ENCODE measurements at places on chromosomes 12 and 14.

DNA sequence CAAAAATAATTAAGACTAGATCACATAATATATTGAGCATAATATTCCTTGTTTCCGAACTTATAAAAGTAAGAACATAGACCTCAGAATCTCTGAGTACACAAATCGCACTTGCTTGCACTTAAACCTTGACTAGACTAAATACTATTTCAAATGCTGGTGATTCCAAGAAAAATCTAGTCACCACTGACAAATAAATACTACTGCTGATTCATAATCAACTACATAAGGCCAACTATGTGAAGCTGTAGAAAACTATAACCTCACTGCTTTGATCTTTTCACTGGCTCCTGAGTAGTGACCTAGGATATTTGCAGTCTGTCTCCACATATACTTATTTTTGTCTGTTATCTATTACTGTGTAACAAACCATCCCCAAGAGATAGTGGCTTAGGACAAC lies 245.4 kb downstream of the DIO2 start:
- DNase-seq = no peak

DNA sequence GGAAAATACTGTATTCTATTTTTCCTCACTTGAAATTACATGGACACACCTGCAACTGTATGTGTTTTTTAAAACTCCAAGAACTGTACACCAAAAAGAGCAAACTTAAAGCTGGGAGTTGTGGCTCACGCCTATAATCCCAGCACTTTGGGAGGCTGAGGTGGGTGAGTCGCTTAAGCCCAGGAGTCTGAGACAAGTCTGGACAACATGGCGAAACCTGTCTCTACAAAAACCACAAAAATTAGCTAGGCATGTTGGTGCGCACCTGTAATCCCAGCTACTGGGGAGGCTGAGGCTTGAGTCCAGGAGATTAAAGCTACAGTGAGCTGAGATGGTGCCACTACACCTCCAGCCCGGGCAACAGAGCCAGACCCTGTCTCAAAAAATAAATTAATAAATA lies 95.9 kb downstream of the SINHCAF start:
- no peak for DNase-seq

DNA sequence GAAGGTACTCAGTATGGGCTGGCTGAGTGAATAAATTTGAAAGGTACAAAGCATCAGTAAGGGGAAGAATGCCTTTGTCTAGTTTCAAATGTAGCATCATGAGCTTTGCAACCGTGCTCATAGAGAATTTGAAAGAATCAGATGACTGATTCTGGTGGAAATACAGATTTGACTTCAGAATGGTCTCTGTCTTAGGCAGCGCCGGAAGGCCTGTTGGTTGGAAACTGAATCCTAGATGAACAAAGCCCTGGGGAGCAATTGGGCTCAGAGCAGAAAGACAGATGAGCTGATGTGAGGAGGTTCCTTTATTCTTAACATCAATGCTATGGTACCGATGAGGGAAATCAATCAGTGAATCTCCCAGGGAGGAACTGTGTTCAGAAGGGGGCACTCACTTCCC lies 137.3 kb downstream of the SNAPC1 start:
- DNase-seq = no peak

GRCh38 chr14:55625481-55625880 lies 45.5 kb downstream of the KTN1 start:
- no peak for DNase-seq

- DNase-seq = no peak
These were observed 100.2 kb upstream of the EVL start for GRCh38 chr14:99964979-99965378.

- DNase-seq = no peak
These were observed 136.1 kb upstream of the MAP1LC3B2 start for GRCh38 chr12:116423094-116423493.

- no peak for DNase-seq
These were observed 263 bp upstream of the IFT81 start for GRCh38 chr12:110123919-110124268.

DNA sequence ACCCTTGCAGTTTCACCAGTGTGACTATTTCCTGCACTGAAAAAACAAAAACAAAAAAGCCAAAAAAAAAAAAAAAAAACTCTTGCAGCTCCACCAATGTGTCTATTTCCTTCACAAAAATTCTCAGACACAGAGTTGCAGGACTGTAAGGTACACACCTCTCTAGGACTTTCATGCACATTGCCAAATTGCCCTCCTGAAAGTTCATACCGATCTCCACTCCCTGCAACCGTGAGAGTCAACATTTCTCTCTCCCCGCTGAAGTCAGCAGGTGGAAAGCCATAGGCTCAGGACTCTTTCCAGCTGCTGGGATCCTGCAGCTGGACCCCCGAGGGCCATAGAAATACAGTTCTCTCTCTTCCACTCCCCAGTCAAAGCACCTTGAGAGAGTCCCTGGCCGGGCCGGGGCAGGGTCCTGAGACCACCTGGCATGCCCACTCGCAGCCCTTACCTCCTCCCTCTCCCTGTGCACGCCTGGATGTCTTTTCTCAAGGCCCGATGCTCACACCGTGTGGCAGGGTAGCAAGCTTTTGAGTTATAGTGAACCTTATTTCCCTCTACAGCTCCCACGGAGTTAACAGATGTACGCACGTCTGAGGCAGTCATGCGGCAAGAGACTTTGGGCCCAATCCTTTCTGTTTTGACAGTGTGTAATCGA lies 23.6 kb downstream of the MMAB start:
- DNase-seq = no peak

DNA sequence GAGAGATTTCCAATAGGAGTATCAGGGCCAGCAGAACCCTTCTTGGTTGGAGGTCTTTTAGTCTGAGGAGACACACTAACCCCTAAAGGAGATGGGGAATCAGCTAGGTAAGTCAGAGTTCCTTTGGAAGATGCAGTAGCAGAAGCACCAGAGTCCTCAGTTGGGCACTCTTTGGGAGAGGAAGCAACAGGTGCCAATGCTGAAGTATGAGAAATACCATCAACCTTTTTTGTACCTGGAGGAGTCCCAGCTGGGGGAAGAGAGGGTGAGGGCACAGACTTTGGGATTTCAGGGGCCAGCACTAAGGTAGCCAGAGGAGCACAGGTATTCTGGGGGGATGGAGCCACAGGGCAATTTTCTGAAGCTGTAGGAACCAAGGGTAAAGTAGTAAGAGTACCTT lies 6.0 kb downstream of the NACA start:
- DNase-seq = no peak
